ENCODE measurements at places on chromosomes 16 and 17.

DNA sequence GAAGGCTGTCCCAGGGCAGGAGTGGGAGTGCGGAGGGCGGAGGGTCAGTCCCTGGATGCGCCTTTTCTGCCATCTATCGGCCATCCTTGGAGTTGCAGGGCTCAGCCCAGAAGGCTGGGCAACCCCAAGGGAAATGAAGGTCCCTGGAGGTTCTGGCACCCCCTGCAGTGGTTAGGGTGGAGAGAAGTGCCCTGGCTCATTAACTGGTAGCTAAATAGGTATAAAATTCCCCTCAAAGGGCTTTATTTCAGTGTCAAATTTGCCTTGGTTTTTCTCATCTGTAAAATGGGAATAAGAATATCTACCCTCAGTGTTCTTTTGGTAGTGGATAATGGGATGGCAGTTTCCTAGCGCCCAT, 22.4 kb downstream of the C17orf75 start:
- DNase-seq = peak; percentile 93

- no peak for DNase-seq
Measured at GRCh38 chr16:626787-627453, 3.9 kb upstream of the WFIKKN1 start.

- DNase-seq = peak; percentile 33
Measured at GRCh38 chr17:39863244-39863917, 731 bp downstream of the IKZF3 start.

DNA sequence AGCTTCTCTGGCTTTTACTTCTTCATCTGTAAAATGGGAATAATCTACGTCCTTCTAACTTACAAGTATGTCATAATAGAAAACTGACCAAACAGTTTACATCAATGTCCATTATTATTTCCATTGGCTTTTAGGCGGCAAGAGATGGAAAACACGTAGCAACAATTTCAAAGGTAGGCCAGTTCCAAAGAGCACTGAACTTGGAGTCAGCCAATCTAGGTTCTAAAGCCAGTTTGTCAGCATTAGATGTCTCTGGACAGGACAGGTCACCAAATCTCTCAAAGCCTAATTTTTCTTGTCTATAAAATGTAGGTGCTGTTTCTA, 17.6 kb downstream of the HLF start:
- DNase-seq = no peak

DNA sequence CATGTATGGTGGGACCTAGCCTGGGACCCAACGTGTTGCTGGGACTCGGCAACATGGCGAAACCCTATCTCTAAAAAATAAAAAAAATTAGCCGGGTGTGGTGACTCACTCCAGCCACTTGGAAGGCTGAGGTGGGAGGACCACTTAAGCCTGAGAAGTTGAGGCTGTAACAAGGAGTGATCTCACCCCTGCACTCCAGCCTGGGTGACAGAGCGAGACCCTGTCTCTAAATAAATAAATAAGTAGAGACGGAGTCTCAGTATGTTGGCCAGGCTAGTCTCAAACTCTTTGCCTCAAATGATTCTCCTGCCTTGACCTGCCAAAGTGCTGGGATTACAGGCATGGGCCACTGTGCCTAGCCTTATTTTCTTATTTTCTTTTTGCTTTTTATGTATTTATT, 10.1 kb upstream of the CNP start:
- no peak for DNase-seq

DNA sequence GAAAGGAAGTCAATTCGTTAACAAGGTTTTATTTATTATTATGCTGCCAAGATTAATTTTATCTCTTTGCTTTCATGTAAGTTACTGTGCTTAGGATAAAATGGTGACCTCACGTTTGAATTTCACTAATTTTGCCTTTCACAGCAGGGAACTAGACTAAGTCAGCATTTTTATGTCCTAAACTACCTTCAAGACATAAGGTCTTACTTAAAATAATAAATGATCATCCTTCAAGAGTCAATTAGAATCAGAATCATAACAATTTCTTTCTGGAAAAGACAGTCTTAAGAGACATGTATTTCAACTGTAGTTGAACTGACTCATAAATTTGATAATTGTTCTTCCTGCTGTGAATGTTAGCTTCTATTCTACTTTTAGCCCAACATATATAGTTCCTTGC, 893.8 kb downstream of the KCNJ2 start:
- DNase-seq = no peak

DNA sequence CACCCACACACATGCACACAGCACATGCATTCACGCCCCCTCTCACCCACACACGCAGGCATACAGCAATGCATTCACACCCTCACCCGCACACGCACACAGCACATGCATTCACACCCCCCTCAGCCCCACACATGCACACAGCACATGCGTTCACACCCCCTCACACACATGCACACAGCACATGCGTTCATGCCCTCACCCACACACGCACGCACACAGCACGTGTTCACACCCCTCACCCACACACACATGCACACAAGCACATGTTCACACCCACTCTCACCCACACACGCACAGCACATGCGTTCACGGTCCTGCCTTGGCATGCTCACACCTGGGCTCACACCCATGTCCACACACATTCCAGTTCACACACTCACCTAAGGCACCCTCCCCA, 64.2 kb downstream of the ENGASE start:
- no peak for DNase-seq

DNA sequence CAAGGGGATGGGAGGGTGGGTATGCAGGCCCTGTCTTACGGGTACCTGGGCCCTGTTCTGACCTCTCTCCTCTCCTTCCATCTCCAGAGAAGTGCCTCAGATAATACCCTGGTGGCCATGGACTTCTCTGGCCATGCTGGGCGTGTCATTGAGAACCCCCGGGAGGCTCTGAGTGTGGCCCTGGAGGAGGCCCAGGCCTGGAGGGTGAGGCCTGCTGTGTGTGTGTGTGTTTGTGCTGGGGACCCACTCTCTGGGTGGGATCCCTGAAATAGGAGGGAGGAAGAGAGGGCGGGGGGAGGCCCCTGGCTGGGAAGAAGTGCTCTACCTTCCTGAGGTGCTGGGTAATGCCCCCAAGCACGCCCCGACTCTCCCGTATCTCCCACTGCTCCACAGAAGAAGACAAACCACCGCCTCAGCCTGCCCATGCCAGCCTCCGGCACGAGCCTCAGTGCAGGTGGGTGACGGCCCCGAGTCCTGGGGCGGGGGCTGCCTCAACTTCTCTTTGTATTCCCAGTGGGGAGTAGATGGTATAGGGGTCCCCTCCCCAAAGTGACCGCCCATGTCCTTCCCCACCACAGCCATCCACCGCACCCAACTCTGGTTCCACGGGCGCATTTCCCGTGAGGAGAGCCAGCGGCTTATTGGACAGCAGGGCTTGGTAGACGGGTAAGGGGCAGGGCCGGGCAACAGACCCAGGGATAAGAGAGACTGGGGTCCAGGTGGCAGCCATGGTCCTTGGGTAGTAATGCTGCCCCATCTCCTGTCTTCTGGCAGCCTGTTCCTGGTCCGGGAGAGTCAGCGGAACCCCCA, 7.8 kb downstream of the GRB7 start:
- DNase-seq = no peak

GRCh38 chr16:61957075-61957855, 79.0 kb downstream of the CDH8 start:
- no peak for DNase-seq

DNA sequence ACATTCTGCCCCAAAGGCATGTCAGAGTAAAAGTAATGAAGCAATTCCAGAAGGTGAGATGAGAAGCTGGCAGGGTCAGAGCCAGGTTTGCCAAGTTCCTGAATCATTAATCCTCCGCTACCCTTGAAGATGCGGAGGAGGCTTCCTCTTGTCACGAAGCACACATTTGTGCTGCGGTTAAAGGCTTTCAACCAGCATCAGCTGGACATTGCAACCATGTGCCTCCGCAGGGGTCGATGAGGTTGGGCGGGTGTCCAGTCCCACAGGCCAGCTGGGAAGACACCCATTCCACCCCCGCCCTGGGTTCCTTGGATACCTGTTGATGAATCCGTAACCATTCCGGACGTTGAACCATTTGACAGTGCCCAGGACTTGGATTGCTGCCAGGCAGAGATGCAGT, 1.3 kb downstream of the YBX2 start:
- DNase-seq = no peak

GRCh38 chr16:3149630-3150345, 15.0 kb downstream of the ZNF213 start:
- DNase-seq = peak; percentile 73

DNA sequence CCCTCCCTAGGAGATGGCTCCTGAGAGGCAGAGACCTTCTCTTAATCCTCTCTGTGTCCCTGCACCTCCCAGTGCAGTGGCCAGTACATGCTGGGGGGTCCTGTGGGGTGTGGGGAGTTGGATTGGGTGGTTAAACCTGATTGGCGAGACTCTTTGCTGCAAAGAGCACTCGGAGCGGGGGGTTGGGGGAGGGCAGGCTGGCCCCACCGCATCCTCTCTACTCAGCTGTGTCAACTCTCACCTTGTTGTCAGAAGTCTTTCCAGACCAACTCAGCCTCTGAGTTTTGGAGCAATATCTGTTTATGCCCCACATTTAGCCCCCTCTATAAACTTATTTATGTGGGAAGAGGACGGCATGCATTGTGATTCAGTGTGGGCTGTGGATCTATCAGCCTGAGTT, 40.0 kb downstream of the SMARCE1 start:
- DNase-seq = no peak

GRCh38 chr17:78423961-78424675, 45.7 kb downstream of the PGS1 start:
- no peak for DNase-seq

GRCh38 chr16:55330781-55331647, 7.0 kb downstream of the IRX6 start:
- no peak for DNase-seq

DNA sequence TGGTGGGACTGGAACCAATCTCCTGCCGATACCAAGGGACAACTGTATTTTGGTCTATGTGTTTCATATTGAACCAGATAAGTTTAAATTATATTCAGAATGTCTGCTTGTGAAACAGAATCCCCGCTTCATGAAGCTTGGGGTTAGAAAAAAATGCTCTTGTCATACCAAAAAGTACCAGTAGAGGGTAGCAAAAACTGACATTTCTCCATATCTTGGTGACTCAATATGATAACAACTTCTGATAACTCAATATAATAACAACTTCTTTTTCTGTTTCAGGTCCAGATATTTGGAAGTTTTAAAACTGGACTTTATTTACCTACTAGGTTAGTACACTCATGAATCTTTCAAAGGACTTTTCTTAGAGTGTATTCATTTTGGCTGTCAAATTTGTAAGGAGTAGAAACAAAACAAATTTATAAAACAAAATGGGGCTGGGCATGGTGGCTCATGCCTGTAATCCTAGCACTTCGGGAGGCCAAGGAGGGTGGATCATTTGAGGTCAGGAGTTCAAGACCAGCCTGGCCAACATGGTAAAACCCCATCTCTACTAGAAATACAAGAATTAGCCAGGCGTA, 52.3 kb upstream of the ADCY7 start:
- peak; percentile 75 for DNase-seq

- DNase-seq = no peak
Measured at GRCh38 chr16:51129105-51129504, 22.0 kb downstream of the SALL1 start.

DNA sequence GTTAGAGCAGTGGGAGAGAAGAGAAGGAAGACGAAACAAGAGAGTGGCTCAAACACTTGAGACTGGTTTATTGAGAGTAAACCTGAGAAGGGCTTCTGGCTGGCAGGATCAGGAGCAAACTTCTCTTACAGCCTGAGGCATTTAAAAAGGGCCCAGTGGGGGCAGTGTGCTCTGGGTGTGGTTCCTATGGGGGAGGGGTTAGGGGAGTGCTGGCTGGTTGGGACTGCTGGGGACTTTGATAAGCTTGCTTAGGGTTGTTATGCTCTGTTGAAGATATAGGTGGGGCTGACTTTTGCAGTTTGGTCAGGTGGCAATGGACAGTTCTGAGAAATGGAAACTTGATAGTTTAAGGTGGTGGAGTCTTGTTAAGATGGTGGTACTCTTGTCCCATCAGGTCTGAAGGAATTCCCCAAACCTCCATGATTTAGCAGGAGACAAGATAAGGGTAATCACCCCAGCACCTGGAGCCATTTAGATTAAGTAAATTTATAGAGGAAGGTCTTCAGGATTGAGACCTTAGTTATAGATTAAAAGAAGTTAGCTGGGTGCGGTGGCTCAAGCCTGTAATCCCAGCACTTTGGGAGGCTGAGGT, 79.3 kb downstream of the EMP2 start:
- DNase-seq = peak; percentile 44

- no peak for DNase-seq
Measured at GRCh38 chr16:1800701-1801100, 7.2 kb upstream of the IGFALS start.

DNA sequence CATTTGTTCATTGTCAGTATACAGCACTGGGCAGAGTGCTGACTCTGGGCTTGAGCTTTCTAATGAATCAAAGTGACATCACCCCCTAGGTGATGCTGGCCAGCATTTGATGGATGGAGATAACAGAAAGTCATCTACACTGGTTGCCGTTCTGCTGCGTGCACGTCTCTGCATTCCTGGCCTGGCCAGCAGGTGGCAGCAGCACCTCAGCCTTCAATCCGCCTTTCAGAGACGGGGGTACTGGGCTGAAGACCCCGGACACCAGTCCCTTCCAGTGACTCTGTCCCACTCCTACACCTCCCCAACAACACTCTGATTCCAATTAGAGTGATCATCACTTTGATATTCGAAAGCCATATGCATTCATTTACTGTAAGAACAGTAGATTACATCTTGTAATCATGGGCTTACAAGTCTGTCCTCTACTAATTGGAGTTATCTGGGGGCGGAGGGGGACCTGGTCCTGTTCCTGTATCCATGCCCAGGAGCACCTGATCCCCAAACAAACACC, 6.0 kb downstream of the CPSF4L start:
- DNase-seq = peak; percentile 70

DNA sequence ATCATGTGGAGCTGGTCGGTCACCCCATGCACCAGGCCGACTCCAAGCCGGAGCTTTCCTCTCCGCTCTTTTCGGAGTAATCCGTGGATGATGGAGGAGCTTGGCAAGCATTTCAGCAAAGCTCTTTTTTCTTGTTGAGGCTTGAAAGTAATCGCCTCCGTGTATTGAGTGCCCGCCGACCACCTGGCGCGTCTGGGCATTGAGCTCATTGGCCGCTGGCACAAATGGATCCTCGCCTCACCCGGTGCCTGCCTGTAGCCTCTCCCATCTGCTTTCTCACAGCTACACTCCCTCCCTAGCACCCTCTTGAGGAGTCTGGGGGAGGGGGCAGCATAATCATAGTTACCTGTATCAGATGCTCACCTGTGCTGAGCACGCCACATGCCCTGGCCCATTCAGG, 148.9 kb downstream of the CMIP start:
- no peak for DNase-seq

DNA sequence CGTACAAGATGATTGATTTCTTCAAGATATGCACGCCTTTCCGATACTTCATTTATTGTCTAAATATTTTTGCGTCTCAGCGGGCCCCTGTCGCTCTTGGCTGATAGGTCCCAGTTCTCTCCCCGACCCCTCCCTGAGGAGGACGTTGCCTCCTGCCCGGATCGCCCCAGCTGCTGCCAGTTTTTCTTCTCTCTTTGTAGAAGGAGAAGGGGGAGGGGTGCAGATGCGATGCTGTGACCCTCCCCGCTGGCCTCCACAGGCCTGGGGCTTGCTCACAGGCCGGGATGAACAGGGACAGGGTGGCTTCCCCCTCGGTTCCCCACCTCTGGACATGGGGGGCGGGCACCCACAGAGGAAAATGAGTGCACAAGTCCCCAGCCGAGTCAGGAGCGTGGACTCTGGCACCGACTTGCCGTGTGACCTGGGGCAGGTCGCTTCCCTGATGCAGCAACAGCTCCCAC, 53.6 kb upstream of the ZC3H18 start:
- DNase-seq = no peak
